Stimulated activated CD4-positive, alpha-beta T cell treated with anti-CD3 and anti-CD28 coated beads, Interleukin-1b, Interleukin-23, amount 100 ng/mL, for 24 hours (primary cell): ENCODE measurements at places on chromosomes 11 and 22.
A peak's percentile ranks its signal among the peaks of the same experiment; 100 is the strongest.

- no peak for DNase-seq
Measured at GRCh38 chr22:42807185-42807584, 49.9 kb downstream of the ARFGAP3 start.

DNA sequence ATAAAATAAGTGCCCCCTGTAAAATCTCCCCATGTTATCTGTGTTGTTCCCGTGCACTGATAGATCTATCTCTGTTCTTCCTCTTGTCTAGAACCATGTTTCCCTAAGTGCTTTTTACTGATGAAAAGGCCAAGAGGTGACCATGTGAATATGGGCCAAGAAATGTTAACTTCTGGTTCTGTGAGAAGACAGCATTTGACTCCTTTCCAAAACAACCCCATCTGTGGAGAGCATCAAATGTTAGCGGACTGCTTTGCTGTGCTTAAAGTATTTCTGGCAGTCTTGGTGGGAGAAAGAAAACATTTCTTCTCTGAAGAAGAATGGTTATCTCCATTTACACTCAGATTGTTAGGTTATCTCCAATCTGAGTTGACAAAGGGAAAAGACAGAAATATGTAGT, 58.6 kb upstream of the GUCY1A2 start:
- DNase-seq = no peak

- no peak for DNase-seq
Measured at GRCh38 chr11:16252373-16252772, 104.0 kb downstream of the SOX6 start.

DNA sequence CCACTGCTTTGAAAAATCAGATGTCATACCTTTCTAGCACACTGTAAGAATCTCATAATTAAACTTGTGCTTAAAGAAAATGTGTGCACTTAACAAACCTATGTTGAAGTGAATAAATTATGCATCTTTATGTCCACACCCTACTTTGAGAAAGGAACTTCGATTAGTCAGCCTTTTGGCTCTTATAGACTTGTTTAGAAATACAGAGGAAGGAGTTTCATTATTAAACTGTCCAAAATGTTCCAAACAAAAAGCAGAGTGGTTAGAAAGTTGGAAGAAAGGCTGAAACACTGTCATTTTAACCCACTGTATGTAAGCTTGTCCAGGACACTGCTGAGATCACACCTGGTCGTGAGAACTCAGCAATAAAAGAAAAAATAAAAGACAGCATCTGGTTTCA, 863.2 kb upstream of the CHORDC1 start:
- DNase-seq = no peak

GRCh38 chr22:30979932-30980331, 10.9 kb downstream of the TUG1 start:
- DNase-seq = no peak

DNA sequence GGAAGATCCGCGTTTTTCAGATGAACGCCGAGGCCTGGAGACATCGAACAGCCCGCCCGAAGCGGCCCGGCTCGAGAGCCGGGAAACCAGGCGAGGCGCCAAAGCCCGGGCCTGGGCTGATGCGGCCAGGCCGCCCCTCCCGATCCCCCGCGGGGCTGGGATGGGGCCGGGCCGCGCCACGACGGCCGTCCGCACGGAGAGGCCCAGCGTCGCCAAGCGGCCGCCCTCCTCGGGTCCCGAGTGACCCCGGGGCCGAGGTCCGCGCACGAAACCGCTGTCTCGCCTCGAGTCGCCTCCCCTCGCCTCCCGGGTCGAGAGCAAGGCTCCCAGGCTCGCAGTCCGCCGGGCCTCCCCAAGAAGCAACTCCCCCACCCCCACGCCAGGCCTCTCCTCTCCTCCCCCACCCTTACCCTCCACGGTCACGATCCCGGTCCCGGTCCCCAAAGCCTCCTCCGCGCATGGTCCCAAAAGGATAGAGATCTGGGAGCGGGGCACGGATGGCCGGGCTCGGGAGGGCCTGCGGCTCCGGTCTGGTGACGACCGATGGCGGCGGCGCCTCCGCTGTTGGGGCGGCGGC, 482 bp downstream of the DDX17 start:
- DNase-seq = peak; percentile 41

GRCh38 chr11:103963648-103964047, 72.8 kb upstream of the DDI1 start:
- DNase-seq = no peak

DNA sequence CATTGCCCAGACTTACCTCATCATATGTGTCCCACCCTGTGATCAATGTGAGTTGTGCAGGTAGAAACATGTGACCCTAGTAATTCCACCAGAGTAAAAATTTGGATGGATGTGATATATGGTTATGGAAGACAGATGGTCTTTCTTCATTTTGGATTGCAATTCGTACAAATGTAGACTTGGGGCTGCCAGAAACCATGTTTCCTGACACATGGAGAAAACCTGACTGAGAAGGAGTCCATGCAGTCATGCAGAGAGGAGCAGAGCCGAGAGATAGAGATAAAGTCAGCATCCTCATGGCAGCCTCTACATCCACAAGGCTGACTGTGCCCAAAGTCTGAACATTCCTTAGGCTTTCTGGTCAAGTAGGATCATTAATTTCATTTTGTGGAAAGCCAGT, 678.1 kb upstream of the KIRREL3 start:
- DNase-seq = no peak

DNA sequence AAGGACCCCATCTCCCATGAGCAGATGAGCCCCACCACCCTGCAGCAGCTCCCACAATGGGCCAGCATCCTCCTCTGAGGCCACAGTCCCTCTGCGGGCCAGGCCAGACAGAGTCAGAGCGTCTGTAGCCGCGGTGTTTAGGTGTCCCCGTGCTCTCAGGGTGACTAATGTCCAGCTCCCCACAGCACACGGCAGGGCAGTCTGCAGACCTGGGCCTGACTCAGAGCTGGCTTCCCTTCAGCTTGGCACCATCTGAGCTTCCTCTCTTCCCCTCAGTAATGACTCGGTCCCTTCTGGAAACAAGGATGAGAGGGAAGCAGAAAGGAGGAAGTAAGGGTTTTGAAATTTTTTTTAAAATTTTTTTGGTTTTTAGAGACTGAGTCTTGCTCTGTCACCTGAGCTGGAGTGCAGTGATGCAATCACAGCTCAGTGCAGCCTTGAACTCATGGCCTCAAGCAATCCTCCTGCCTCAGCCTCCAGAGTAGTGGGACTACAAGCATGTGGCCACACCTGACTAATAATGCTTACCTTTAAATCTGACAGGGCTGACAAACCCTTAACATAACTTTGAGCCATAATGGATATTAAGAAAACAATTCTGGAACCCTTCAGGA, 28.5 kb downstream of the LRRC74B start:
- DNase-seq = no peak

DNA sequence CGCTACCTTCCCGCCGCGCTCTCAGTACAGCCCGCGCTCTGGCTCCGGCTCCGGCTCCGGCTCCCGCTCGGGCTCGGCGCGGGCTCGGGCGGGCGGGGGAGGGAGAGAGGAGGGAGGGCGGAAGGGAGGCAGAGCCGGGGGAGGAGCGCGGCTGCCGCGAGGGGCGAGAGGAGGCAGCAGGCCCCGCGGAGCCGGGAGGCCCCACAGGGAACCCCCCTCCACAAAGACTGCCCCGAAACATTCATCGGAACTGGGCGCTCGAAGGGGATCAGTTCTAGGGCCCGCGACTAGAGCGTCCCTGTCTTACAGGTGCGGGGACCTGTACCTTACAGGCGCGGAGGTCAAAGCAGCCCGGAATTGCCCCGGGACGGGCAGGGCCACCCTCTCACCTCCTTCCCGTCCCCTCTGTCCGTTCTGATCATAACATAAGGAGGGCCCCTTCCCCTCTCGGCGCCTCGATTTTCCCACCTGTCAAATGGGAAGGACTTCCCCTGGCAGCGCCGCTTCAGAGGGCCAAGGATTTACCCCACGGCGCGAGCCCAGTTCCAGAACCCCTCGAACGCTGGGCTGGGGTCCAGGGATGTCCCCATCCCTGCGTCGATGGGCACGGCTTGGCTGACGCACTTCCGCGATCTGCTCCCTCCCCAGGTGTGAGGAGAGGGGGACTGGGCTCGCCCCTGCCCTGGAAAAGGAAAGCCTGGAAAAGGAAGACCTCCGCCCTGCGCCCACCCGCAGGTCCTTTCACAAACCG, at the start of gene SHISA8:
SHISA8 (minus strand) TSS at position 40 of the 751 bp plus-strand sequence. CDS start 407 bp downstream, outside the sequence.
- peak; percentile 33 for DNase-seq

DNA sequence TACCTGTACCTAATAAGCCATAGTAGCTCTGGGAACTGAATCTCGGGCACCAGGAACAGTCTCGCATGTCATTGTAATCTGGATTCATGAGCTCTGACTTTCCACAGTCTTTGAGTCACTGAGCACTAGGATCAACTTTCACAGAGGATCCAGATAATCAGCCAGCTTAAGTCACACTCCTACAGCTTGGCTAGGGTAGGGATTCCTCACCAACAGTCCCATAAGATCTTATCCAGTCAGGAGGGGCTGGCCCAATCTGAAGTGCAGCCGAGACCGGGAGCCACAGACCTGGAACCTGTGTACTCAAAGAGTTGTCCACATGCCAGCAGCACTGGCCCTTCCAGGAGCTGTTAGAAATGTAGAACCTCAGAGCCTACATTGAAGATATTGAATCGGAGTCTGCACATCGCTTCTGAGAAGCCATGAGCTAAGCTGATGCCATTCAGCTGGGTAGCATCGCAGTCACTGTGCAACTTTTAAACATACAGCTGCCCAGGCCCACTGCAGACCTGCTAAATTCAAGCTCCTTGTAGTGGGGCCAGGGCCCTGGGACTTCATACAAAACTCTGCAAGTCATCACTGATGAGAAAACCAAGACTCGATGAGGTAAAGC, 538.8 kb upstream of the B3GAT1 start:
- DNase-seq = no peak

- DNase-seq = no peak
Measured at GRCh38 chr11:57417056-57417455, 9.9 kb downstream of the SLC43A3 start.

DNA sequence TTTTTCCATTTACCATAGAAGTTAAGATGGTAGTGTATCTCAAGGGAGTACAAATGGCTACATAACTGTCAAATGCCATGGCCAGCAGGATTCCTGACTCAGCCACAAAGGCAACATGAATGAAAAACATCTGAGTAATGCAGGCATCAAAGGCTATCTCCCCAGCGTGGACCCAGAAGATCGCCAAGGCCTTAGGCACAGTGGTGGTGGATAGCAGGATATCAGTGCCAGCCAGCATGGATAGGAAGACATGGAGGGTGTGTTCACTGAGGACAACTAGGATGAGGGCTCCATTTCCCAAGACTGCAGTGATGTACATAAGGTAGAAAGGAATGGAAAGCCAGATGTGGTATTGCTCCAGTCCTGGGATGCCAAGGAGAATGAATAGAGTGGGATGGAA, 18.0 kb downstream of the OR52B2 start:
- no peak for DNase-seq

DNA sequence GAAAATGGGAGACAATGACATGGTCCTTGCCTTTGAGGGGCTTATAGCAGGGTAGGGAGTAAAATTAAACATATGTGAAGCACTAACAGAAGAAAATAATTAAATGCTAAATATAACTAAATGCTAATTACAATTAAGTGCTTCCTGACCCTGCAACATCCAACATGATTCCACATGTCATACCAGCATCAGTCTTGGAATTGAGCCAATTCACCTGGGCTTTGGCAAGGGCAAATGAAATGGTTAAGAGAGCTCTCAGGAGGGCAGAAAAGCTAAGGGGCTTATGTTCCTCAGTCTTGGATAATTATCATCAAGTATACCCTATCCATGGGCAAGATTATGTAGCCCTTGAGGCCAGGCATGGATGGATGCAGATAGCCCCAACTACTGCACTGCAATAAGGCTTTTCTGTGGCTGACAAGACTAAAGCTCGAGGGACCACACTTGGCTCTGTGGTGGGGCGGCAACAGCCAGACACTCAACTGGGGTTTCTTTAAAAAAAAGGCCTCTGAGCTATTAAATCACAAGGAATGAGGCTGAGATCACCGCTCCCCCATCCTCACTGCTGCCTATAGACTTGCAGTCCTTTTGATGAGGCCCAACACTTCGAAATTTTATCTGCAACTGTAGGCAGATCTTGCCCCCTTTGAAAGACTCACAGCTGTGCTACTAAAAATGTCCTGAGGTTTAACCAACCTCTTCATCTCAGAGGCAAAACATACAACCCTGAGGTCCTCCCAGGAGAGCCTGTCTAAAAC, 39.0 kb downstream of the IL18BP start:
- DNase-seq = no peak

DNA sequence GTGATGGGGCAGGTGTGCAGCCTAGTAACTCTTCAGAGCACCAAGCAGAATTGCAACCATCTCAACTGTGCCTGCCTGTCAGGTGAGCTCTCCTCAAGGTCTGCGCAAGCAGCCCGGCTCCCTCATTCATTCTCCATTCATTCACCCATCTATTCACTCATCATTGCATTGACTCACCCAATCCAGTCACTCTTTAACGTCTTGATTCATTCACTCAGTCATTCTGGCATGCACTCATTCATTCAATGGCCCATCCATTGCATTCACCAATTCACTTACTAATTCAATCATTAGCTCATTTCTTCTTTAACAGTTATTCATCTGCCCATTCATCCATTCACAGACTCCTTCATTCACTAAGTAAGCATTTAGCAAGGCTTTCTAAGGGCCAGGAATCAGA, 111.8 kb downstream of the PDE2A start:
- DNase-seq = no peak

DNA sequence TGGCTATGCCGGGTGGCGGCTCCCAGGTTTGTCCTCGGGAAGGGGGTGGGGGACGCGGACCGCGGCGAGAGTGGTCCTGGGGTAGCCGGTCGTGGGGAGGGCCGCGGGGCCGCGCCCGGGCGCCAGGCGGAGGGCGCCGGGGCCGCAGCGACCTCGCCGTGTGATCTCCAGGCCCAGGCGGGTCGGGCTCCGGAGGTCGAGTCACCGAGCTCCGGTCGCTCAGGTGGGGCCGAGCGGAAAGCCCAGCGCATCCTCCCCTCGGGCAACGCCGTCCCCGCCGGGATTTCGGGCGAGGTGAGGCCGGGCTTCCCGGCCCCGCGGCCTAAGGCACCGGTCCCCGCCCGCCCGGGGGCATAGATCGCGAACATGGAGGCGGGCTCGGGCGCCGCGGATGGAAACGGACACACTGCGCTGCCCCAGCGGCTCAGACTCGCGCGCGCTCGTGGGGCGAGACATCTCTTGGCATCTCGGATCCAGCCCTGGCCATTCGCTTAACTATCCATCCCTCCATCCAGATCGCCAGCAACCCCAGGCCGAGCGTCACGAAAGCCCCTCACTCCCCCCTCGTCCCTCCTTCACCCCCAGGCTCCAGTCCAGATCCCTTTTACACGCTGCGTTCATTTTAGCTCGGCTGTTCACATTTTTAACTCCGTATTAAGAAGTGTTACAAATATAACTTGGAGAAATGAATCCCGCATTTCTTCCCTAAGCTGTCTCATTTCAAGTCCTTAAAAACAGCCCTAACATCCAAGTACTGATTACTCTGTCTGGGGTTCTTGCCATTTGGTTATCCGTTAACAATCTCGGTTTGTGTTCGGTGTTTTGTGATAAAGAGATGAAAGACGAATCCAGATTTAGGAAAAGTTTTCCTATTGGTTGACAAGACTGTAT, 460 bp downstream of the ZC3H12C start:
- DNase-seq = no peak
